ENCODE measurements at places on chromosomes 4 and X. TPM values are rescaled to one million over a fixed set of nuclear protein-coding genes. Genes with fewer than 3 reads are reported as not detected.

Gene DRP2
- total RNA-seq = not detected

Gene USP26
- not detected for total RNA-seq

Gene SPACA5
- total RNA-seq = not detected

Gene MAGEA12
- total RNA-seq = not detected

Gene ABCB7
- 17.3 TPM for total RNA-seq

Gene CLIC2
- not detected for total RNA-seq

Gene PASD1
- total RNA-seq = not detected

Gene TEX13C
- total RNA-seq = not detected

Gene CYSLTR1
- total RNA-seq = 0.19 TPM

Gene FAM114A1
- not detected for total RNA-seq

Gene RAB33A
- 9.2 TPM for total RNA-seq

Gene EDA
- total RNA-seq = 1.4 TPM

Gene NLGN4X
- not detected for total RNA-seq
